ENCODE measurements at places on chromosomes 5 and 9.

DNA sequence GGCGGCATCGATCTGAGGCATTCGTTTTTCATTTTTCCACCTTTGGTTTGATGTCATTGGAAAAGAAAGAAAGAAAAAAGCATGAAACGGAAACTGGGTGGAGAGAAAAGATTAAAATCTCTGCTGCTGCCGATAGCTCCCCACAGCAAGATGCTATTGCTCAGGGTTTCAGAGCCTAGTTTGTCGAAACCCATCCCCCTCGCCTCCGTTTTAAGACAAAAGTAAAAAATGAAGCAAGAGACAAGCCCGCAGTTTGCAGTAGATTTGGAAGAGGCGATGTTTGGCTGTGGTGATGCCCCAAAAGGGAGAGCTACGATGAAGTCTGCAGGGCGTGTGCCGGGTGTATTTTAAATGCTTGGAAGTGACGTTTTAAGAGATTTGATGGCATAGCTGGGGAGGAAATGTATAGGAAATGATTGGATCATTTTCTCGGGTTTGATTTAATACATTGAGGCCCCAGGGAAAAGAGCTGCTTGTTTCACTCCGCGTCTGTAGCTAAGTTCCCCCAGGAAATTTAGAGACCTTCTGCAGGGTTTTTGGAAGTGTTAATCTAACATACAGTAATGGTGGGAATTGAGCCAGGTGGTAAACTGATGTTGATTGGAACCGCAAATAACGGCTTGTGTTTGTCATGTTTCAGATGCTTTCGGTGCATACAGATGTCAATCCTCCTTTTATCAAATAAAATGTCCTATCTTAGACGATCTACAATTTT, 909 bp downstream of the NDFIP1 start:
- DNase-seq = no peak

- DNase-seq = no peak
These were observed at the start of gene EDIL3 for GRCh38 chr5:84384604-84385575. Gene EDIL3 (minus strand): TSS chr5:84384880. CDS start chr5:84384374, 506 bp downstream.

DNA sequence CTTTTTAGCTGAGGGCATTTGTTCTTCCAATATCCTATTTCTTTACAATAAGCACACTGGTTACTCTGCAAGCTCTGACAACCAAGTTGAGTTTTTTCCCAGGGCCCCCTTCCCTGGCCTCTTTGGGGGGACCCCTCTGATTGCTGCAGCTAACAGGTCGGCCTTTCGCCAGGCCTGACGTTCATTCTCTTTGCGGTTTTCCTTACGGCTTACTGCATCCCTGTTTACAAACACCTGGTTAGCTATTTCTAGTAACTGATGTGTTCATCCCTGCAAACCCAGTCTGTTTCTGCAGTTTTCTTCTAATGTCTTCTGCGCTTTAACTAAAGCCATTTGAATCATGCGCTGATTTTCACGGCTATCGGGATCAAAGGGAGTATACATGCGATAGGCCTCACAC, 37.5 kb upstream of the PPP1R26 start:
- no peak for DNase-seq

- no peak for DNase-seq
These were observed 83.9 kb downstream of the PTPN3 start for GRCh38 chr9:109414125-109414785.

- no peak for DNase-seq
These were observed 70.5 kb upstream of the ERBIN start for GRCh38 chr5:65855766-65856315.

DNA sequence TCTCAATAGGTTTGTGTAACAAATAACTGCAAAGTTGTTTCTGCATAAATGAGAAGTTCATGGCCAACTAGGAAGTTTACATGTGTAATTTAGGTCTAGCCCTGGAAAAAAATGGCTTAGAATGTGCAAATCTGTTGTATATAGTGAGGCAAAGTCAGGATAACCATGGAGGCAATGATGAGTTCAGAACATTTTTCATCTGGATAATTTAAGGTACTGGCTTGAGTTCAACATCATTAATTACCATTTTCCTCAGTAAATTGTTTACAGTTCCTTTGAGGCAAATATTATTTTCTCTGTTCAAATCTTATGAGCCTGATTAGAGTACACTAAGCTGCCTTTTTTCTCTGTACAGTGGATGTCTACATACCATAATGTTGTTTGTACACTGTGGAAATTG, 1259.0 kb upstream of the NUDT12 start:
- no peak for DNase-seq

DNA sequence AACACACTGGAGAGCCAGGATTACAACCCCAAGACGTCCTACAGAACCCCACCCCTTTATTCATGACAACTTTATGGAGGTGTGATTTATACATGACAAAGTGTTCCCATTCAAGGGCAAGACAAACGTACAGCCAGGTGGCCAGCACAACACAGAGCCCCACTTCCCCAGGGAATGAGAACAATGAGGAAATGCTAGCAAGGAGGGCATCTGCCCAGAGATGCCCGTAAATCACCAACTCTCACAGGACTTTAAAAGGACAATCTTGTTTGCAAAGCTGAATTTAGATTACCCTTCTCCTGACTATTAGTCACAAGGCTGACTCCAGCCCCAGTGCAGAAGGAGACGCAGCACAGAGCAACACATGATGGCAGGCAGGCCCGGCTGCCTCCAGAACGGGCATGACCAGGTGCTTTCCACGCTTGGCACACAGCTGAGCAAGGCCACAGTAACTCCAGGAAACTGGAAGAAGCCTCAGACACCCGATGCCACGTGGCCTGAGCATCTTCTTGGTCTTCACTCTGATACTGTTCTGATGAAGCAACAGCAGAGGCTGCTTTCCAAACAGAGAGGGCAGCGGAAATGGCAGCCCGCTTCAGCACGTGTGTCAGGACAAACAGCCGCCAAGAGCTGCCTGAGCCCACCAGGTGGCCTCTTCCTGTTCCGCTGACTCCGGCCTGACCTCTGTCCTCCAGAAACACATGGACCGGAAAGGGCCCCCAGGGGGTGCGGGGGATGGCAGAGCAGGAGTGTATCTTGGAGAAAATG, 51.4 kb downstream of the ROR2 start:
- DNase-seq = no peak

- no peak for DNase-seq
These were observed 19.4 kb upstream of the DEPDC1B start for GRCh38 chr5:60719329-60719728.
